ENCODE measurements at places on chromosomes 5 and 9.

GRCh38 chr5:172637110-172637580, 3.9 kb upstream of the NEURL1B start:
- DNase-seq = no peak

GRCh38 chr5:103393101-103393754, 134.7 kb downstream of the MACIR start:
- DNase-seq = no peak

GRCh38 chr9:89815903-89816573, 211.2 kb downstream of the GADD45G start:
- no peak for DNase-seq

DNA sequence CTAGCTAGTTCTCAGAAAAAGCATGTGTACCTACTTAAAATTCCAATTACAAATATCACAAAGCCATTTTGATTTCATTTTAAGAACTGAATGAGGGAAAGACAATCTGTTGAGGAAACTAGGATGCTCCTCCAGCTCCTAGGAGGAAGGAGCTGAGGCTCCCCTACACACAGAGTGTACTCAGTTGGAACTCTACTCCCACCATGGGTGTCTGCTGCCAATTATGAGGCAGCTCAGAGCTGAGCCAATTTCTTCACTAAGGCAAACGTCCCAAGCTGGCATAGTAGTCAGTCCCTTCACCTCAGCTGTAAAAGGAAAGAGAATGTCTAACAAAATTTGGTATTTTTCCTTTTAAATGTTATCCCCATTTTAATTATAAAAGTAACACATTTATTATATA, 300.0 kb upstream of the TRPC7 start:
- DNase-seq = no peak

DNA sequence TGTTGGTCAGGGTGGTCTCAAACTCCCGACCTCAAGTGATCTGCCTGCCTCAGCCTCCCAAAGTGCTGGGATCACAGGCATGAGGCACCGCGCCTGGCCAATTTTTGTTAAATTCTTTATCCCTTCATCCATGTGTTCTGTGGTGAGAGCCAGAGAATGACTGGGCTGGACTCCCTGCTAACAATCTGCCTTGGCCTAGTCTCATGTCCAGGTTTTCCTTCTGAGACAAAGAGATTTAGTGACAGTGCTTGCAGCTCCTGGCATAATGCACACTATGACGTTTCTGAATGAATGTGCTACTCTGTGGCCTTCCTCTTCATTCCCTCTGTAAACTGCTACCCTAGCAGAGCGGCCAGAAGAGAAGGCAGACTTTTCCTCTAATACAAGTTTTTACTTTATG, 79.3 kb downstream of the FOXD1 start:
- no peak for DNase-seq

DNA sequence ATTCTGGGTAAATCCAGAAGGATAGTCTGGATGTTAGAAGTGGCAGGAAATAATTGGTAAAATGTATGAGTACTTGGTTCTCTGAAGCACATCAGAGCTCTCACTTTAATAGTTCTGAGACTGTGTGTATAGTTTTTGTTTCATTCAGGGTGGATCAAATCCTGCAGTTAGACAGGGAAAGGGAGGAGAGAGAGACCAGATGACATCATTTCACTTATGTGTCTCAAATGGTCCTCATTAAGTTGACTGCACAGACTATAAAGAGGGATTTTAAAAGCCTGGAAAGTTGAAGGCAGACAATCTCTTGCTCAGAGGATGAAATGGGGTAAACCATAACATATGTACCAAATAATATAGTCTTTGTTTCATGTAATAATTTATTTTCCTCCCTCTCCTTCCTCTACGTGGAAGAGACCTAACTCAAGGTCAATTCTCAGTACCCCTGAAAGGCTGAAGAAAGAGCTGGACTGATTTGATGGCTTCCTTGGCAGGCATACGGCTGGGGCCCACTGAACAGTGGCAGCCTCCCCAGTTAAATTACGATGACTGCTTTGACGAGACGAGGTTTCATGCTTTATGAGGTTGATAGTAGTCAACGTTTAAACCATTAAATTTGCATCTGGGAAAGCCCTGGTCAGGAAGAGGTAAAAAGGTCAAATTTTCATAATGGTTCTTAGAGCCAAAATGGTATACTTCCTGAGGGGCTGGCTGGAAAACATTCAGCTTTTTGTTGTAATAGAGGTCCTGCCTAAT, 395.1 kb upstream of the RPS23 start:
- no peak for DNase-seq

GRCh38 chr9:7212101-7212500, 454.3 kb downstream of the KDM4C start:
- DNase-seq = no peak

DNA sequence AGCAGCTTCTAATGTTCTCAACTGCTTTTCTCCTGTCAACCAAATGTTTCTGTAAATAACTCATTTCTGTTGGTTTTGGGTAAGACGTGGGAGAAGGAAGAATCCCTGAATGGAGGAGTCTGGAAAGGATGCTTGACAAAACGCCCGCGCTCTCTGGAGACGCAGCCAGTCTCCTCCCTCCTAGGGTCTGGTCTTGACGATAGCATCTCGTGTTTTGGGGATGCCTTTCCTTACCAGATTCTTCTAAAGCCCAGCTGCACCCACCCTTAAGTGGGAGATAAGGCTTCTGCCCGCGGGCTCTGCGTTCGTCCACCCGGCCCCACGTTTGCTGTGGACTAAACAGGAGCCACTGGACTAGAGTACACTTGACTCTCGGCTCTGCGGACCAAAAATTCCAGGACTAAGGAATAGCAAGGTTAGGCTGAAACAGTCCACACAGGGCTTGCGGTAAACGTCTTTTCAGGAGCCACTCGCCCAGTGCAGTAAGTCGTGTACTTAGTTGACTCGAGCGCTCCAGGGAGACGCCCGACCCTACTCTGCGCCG, 491 bp upstream of the CTSL start:
- DNase-seq = no peak
